Dermis blood vessel endothelial cell (primary cell): ENCODE measurements at places on chromosomes 7 and 10.

GRCh38 chr7:74387606-74388005 lies 66.1 kb upstream of the GTF2IRD1 start:
- DNase-seq: no peak

GRCh38 chr10:42932735-42933447 lies 144.0 kb upstream of the RET start:
- DNase-seq: no peak

DNA sequence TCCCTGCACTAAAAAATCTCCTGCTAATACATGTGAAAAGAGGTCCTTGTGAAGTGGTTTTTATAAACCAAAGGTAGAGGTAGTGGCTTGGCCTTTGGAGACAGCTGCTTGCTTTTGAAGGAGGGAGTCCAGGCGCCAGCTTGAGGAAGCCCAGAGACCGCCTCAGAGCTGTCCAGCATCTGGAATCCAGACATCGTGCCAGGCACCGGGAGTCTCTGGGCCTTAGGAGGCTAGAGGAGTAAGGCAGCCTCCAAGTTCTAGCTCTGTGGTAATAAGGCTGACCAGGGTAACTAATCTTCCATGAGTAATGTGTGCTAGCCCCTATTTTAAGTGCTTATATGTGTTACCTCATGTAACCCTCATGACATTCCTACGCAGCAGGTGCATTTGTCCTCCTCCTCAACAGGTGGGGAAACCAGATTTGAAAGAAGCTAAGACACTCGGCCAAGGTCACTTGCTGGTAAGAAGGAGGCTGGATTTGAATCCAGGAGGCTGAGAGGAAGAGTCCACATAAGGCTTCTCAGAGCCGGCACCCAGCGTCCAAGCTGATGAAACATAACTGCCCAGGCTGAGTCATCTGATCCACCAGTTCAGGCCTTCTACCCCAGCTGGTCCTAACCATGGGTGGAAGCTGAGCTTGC lies 26.1 kb downstream of the PRLHR start:
- DNase-seq: no peak

GRCh38 chr7:132770055-132770454 lies 193.8 kb upstream of the PLXNA4 start:
- DNase-seq: no peak

GRCh38 chr10:53403688-53404087 lies 631.1 kb upstream of the MBL2 start:
- peak; percentile 11 for DNase-seq

- no peak for DNase-seq
Measured at GRCh38 chr7:42746214-42746613, 165.7 kb downstream of the C7orf25 start.

DNA sequence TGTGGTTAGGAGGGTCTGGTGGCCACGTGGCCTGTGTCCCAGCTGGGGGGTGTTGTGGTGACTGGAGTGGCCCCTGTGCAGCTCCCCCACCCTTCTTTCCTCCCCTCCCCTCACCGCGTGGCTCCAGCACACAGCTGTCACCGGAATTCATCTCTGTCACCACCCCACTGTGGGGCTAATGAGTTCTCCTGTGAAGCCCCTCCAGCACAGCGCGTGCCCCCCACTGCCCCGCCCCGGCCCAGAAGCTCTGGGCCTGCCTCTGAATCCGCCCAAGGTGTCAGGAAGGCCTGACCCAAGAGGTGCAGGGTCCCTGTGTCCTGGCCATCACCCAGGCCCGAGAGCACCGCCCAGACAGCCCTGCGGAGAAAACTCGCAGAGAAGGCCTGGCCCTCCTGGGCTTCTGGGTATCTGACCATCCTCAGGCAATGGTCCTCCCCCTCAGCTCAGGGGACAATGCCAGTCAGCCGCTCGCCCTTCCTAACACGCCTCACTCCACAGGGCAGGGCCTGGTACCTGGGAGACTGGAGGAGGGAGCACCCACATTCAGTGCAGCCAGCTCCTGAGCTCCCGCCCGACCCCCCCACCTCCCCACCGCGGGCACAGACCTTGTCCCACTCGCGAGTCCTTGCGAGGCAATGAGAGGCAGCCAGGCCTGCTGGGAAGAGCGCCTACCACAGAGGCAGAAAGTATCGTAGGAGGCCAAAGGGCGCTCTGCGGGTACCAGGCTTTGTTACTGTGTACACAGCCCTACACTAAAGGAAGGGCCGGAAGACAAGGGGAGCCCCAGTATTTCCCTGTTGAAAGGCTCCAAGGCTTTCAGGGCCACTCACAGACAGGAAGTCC lies 38.2 kb downstream of the GBX1 start:
- DNase-seq: no peak

- DNase-seq: no peak
Measured at GRCh38 chr10:48572414-48572813, 32.5 kb downstream of the ARHGAP22 start.

DNA sequence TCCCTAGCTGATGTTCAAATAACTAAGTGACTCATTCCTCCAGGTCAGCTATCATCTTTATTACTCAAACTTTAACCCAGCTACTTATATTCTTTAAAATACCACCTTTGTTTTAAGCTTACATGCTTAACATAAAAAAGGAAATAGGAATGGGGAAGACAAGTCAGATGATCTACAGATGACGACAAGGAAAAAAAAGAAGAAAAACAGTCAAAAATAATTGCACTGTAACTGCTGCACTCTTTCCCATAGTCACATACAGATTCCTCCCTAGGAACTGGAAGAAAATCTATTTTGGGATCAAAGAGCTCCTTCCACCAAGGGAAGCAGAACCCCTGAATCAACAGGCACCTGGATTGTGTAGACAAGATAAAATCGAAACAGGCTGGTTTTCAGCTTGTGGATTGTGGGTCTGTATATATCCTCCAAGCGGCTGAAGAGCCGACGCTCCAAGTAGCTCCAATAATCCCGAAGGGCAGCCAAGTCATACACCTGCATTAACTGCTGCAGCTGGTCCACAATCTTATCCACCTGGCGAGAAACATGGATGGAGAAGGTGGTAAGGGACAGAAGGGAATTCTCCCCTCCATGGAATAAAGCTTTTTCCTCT lies 2.0 kb downstream of the WDR91 start:
- no peak for DNase-seq

DNA sequence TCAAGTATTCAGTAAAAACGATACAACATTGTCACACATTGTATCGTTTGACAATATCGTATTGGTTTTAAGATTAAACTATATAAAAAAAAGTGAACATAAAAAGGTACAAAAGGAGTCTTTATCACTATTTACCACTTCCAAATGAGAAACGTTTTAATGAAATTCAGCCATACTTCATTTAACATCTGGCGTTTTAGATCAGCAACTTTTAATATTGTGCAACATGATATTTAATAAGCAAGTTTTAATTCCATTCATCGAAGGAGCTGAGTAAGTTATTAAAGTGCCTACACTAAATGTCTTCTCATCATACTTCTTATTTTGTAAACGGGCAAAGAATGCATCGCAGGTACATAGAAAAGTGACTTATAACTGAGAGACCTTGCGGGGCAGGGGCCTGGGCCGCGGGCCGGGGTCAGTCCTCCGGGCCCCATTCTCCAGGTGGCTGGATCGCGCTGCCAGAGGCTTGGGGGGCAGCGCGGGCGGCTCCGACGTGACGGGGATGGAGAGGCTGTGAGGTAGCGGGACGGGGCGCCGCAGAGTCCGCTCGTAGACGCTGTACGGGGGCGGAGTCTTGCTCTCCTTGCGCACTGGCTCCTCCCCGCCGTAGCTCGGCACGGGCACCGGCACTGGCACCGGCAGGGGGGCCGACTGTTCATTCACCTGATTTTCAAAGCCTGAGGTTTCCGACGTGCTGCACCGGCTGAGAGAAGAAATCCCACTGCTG lies 165.8 kb upstream of the IMMP2L start:
- no peak for DNase-seq

GRCh38 chr10:79433324-79434222 lies 11.9 kb downstream of the ZCCHC24 start:
- no peak for DNase-seq

DNA sequence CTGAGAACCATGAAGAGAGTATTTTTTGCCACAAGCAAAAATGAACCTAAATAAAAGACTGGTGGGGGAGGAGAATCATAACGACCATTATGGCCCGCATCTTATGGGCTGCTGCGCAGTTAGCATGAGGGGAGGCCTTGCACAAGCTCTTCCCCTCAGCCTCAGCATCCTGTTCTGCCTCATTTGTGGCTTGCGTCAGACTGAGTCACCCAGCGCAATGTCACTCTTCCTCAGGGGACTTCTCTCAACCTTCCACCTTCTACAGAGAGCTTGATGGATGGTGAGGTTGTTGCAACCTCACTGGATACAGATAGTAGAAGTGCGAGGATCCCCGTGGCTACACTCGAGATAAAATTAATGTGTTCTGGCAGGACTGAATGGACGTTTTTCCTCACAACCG lies 16.8 kb upstream of the GPR15LG start:
- no peak for DNase-seq

DNA sequence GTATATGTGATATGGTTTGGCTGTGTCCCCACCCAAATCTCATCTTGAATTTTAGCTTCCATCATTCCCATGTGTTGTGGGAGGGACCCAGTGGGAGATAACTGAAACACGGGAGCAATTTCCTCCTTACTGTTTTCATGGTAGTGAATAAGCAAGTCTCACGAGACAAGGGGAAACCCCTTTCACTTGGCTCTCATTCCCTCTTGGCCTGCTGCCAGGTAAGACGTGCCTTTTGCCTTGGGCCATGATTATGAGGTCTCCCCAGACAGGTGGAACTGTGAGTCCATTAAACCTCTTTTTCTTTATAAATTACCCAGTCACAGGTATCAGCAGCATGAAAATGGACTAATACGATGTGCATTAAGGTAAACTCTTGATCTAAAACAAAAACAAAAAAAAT lies 357.1 kb upstream of the AOAH start:
- peak; percentile 47 for DNase-seq

- no peak for DNase-seq
Measured at GRCh38 chr7:117716707-117717299, 156.4 kb downstream of the CTTNBP2 start.

- DNase-seq: no peak
Measured at GRCh38 chr10:28463141-28463540, 69.8 kb upstream of the WAC start.

DNA sequence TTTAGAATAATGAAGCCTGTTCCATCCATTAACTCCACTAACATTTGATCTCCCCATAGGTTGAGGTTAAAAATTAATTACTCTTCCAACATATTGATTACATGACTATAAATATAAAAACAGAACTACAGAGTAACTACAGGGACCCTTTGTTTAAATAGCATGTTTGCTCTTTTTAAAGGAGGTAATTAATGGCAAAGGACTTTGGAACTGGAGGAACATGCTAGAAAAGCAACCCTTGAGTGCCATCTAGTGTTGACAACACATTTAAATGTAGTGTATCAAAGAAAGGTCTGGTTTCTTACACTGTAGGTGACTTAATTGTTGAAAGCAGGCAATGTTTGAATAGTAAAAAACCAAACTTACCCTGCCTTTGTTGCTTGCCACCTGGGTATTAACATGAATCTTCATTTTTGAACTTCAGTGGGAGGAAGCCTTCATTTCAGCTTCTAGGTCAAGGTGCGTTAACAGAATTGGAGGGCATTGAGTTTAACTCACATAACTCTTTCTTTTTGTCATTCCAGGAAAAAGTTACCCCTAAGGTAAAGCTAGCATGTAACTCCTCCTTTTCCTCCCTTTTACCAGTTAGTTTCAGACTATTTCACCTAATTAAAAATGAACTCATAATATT lies 52.6 kb upstream of the CAPZA2 start:
- peak; percentile 87 for DNase-seq

- DNase-seq: no peak
Measured at GRCh38 chr7:114155116-114156110, 236.6 kb upstream of the PPP1R3A start.

- DNase-seq: no peak
Measured at GRCh38 chr10:103751667-103752290, 103.6 kb downstream of the SH3PXD2A start.

DNA sequence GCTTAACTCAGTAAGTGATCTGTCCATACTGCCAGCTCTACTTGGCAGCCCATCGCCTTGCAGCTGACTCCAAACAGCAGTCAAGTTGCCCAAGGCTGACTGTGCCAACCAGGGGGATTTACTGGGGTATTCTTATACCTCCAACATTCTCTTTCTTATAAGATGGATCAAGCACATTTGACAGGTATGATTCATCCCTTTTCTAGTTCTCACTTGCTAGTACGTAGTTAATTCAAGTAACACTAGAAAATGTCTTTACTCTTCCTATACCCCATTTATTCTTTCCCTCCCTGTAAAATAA lies 77.0 kb downstream of the SLC25A13 start:
- no peak for DNase-seq

DNA sequence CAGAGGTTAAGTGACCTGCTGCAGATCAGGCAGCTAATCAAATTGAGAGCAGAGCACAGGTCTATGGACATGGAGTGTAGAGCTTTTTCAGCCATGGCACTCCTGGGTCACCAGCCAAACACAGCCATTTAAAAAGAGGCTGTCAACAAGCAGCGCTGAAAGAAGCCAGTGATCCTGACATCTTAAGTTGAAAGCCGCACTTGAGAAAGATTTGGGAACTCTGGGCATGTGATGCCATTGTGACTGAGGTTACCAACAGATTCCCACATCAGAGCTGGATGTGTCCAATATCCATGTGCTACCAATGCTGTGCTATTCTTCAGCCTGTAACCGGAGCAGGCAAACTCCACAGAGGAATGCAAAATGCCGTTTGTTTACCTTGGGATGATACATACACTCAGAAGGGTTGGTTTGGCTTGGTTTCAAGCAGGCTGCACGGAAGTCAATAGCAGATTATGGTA lies 56.2 kb upstream of the ABLIM1 start:
- DNase-seq: peak; percentile 89

GRCh38 chr7:151769188-151769821 lies 107.6 kb downstream of the PRKAG2 start:
- DNase-seq: no peak

GRCh38 chr10:48978318-48978717 lies 38.7 kb upstream of the LRRC18 start:
- no peak for DNase-seq

DNA sequence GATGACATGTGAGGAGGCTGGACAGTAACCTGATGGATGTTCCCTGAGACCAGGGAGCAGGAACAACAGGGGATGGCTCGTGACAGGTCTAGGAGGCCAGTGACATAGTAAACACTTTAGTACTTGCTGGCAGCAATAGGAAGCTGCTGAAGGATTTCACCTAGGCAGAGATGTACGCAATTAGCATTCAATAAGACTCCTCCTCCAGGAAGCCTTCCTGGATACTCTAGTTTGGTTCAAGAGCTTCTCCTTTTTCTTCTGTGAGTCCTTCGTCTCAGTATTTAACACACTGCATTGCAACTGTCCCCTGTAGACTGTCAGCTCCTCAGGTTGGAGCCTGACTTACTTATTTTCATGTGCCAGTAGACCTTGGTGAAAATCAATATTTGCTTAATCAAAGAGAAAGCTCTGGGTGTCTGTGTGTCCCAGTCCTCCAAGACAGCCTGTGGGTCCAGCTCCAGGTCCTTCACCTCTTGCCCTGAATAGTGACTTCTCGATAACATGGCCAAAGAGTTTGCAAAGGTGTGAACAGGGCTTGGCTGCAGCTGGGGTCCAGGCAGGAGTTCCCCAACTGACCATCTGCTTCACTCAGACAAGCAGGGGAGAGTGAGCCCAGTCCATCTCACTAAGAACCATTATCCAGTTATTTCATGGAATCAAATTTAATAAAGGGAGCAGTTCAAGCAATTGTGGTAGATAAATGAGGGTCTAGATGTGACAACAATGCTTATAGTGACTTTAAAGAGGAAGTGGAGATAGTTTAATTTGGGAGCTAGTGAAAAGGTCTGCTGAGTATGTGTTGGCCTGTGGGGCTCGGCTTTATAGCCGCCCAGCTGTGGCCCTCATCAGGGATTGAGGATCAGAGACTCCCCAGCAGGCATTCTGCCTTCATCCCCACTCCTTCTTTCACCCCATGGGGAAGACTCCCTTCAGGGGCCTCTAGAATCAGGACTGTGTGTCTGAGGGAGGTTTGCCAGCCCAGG lies 9.4 kb downstream of the TMEM273 start:
- DNase-seq: no peak

GRCh38 chr7:13037216-13037615 lies 349.8 kb downstream of the ARL4A start:
- DNase-seq: no peak
